Right renal pelvis (tissue), 4 donors: ENCODE measurements at places on chromosomes 11 and 22. TPM values are rescaled to one million over a fixed set of nuclear protein-coding genes. Genes with fewer than 3 reads are reported as not detected.

TUBA8 gene
- polyA plus RNA-seq = 3.7 TPM

DNA sequence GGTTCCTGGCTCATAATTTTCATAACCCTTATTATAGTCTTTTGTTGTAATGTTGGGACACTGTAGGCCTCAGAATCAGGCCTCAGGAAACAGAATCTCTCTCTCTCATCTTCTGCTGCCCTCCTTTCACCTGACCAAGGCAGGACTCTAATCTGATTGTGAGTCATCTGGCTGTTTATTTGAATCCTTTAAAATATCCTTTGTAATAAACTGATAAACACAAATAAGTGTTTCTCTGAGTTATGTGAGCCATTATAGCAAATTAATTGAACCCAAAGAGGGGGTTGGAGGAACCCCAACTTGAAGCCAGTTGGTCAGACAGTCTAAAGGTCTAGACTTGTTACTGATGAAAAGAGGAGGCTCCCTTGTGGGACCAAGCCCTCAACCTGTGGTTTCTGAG, 30.6 kb downstream of the ACER3 start:
- DNase-seq = no peak

P2RX3 gene
- polyA plus RNA-seq = 1.5 TPM

SAA2 gene
- polyA plus RNA-seq = not detected

DNA sequence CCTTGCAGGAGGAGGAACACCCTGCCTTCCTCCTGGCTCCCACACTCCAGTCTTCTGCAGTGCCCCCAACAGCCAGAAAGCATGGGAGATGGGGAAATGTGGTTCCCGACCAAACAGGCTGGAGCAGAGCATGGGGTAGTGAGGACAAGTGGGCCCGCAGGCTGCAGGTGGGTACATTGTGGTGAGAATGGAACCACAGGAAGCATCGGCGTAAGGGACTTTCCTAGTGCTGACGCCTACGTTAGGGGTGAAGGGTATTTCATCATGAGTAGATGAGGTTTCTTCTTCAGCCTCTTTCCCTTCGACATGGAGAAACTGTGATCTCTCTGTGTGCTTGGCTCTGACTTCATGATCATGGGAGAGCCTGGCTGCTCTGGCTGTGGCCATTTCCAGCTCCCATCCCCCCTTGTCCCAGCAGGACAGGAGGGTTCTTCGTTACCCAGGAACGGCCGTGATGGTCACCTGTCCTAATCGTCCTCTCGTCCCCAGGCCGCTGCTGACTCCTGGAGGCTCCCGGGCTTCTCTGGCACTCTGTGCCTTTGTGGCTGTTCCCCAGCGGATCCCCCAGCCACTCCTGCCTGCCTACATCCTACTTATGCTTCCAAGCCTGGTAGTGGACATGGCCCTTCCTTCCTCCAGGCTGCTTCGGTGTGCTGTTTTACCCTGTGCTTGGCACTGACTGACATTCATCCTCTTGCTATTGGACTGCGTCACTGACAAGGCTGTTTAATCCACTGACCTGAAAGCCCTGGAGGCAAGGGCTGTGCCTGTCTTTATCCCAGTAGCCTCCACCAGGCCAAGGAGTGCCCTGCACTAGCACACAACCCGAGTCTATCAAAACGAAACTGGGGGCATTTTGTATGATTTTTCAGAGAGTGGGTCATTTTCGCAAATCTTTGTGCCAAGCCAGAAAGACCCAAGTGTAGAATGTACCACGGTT, 65.2 kb upstream of the CECR2 start:
- no peak for DNase-seq

ZP1 gene
- 0.32 TPM for polyA plus RNA-seq

DNA sequence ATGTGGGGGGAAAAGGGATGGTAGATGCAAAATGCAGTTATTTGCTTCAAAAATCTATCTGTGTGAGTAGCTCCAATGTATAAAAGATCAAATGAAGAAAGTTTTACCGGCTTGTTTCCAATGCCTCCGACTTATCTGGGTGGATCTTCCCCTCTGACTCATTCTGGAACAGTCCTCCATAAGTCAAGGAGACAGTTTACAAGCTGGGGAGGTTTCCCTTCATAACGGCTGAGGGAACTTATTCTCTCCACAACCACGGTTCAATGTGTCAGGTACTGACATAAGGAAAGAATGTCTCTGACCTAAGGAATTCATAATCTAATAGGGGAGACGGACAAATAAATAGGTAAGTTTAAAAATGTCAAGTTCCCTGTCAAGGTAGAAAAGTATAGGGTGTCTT, 49.7 kb upstream of the BIRC3 start:
- no peak for DNase-seq

- DNase-seq = no peak
These were observed 226.0 kb upstream of the C11orf87 start for GRCh38 chr11:109196016-109196415.

- no peak for DNase-seq
These were observed 79.6 kb downstream of the CELSR1 start for GRCh38 chr22:46457502-46458488.

GRCh38 chr11:27616711-27617110, 83.5 kb downstream of the BDNF start:
- no peak for DNase-seq

SH3BP1 gene
- 18.9 TPM for polyA plus RNA-seq

DNA sequence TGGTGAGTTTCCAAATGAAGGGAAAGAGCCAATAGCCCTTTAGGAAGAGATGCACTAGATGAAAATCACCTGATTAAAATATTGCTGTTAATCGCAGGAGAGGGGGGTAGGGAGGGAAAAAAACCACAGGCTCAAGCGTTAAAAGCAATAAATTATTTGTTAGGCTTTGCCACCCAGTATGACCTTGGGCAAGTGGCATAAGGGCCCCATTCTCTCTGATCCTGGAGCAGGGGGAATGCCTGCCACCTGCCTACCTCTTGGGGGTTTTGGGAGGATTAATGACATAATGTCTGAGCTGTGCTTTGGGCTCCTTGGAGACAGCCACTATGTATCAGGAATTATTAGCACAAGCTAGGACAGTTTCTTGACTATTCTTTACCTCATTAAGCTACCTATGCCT, 80.0 kb downstream of the ZNRF3 start:
- no peak for DNase-seq

DNA sequence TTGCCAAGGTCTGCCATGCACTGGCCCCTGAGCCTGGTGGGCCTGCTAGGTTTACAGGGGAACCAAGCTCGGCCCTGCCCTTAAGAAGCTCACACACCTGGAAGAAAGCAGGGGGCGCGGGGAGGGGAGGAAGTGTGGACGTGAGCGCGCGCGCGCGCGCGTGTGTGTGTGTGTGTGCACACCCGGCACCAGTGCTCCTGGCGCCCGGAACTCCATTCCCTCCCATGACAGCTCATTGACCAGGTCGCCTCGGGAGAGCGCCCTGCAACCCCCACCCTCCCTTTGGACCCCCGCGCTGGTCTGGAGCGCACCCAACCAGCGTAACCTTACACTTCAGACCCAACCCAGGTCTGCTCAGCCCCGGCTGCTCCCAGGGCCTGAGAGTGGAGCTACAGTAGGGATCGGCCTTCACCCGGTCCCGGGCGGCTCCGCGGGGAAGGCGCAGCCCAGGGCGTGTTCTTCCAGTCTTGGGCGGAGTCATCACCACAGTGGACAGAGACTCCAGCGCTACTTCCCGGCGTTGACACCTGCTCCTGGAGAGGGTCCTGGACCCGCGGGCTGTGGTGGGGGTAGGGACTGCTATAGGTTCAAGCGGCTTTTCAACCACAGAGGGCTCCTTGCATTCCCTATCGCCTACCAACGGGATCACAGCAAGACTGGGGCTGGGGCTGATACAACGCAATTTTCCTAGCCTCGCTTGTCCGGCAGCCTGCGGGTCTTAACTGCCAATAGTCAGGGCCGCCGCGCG, 1.5 kb downstream of the GALNT18 start:
- no peak for DNase-seq

- DNase-seq = no peak
These were observed 59.4 kb downstream of the PPFIBP2 start for GRCh38 chr11:7573193-7573557.

- DNase-seq = no peak
These were observed 439 bp downstream of the YAP1 start for GRCh38 chr11:102110761-102111010.

DNA sequence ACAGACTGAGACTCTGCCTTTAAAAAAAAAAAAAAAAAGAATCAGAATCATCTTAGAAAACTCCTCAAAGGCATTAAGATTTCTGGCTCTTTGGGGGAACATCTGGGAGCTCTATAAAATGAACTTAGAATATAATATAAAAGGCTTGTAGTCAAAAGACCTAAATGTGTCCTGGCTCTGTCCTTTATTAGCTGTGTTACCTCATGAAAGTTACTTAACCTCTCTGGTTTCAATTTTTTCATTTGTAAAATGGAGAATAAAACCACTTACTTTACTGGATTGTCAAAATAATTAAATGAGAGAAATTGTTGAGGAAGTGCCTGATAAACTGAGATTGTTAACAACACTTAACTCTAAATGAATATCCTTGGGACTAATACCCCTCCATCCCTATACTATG, 81.8 kb downstream of the FAM168A start:
- no peak for DNase-seq
